Skin of body (tissue), 3 donors: ENCODE measurements at places on chromosomes 3 and 15. TPM values are rescaled to one million over a fixed set of nuclear protein-coding genes. Genes with fewer than 3 reads are reported as not detected.

DUOX2 gene
- 0.79 TPM for total RNA-seq

RSL24D1 gene
- total RNA-seq = 82.2 TPM

- no peak for DNase-seq
These were observed 38.2 kb downstream of the CDIN1 start for GRCh38 chr15:36617529-36618196.

- DNase-seq = no peak
These were observed 106.8 kb upstream of the BOC start for GRCh38 chr3:113104357-113105092.

ENTPD3 gene
- total RNA-seq = 0.79 TPM

CMTM8 gene
- 2.8 TPM for total RNA-seq

GRCh38 chr3:150030841-150031240 lies 60.1 kb upstream of the PFN2 start:
- DNase-seq = no peak

KLF15 gene
- 5.9 TPM for total RNA-seq

DNA sequence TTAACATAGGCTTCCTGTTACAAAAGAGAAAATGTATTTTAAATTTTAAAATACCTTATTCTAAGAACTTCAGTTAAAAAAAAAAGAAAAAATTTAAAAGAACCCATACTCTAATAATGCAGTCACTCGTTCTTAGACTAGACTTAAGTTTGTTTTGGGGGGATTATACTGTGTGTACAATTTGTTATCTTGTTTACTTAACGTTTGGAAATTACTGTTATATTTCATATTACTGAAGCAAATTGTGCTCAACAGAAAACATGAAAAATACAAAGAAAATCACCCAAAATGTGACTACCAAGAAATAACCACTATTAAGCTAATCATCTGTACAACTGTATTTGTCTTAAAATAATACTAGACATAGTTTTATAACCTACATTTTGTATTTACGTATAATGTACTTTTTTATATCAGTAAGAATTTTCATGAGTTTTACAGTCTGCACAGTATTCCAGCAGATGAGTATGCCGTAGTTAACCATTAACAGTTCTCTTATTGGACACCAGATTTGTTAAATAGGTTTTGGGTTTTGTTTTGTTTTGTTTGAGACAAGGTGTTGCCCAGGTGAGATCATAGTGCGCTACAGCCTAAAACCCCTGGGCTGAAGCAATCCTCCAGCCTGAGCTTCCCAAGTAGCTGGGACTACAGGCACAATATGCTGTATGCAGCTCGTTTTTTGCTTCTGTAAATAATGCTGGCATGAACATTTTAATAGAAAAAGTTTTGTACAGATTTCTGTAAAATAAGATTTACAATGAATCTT lies 88.8 kb upstream of the CHD2 start:
- no peak for DNase-seq

CPLX3 gene
- total RNA-seq = 0.20 TPM

TM4SF4 gene
- total RNA-seq = not detected
